ENCODE measurements at places on chromosomes 1 and 21. TPM values are rescaled to one million over a fixed set of nuclear protein-coding genes. Genes with fewer than 3 reads are reported as not detected.

Gene SYT6
- not detected for total RNA-seq

Gene SH3BP5L
- total RNA-seq, result 15.1 TPM

Gene SH2D1B
- total RNA-seq, result 0.13 TPM

Gene KMO
- total RNA-seq, result 0.39 TPM

Gene GBP2
- 24.0 TPM for total RNA-seq

Gene OPRD1
- not detected for total RNA-seq

GRCh38 chr1:214362188-214362882 lies 81.4 kb downstream of the SMYD2 start:
- DNase-seq, result peak; percentile 50

DNA sequence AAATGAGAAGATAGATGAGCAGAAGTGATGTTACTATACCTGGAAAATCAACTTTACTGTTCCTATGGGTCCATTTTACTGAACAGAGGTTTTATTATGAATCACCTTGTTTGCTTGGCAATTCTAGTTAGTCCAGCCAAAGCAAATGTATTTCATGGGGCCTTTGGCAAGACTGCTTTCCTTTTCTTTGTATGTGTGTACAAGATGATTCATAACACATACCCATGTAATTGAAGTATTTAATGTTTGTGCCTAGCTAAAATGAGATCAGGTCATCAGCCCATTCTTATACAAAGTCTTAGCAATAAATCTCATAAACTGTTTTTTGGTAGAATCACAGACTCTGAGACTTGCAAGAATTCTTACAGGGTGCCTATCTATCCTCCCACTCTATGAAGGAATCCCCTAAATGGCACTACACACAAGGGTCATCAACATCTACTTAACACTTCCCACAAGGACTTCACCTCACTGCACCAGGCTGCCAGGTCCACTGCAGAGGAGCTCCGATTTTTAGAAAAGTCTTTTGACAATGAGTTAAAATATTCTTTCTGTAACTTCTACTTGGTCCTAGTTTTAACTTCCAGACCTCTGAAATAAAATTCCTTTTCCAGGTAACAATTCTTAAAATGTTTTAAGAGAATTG lies 58.5 kb downstream of the LPAR3 start:
- no peak for DNase-seq

DNA sequence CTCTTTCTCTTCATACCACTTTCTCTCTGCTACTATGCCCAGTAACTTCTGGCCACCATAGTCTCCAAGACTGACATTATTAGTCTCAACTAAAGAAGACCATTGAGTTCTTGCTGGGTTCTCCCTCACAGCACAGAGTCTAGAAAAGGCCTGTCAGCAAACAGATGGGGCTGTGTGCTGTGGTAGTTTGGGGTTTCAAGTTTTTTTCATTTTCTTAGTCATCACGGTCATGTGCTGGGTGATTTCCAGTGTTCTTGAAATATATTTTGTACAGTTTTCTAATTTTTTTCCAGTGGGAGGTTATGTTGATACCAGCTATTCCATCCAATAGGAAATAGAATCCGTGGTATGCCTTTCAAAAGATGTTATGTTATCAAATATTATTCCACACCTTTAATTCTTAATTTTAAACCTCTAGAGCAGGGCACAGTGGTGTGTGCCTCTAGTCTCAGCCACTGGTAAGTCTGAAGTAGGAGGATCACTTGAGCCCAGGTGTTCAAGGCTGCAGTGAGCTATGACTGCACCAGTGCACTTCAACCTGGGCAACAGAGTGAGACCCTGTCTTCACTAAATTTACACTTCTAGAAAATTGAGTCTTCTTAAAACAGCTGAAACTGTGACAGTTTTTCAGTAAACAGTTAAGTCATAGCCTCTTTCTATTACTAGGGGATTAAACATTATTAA lies 8.3 kb downstream of the CFHR2 start:
- DNase-seq, result no peak

GRCh38 chr1:95679262-95679661 lies 445.3 kb downstream of the RWDD3 start:
- no peak for DNase-seq

DNA sequence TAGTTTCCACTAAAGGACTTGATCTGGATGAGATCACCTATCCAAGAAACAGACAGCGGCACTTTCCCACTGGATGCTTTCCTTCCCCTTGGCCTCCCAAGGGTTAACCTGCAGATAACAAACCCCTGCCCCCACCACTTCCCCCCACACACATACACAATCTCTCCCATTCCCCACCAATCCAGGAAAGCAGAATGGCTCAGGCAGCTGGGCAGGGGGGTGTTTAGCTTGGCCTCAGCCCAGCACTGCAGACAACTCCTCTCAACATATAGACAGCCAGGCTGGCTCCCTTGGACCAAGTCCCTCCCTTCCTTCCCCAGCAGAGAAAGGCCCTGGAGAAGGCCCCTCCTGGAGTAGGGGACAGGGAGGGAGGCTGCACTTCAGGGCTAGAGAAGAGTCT lies 24.6 kb downstream of the PLEKHA6 start:
- DNase-seq, result no peak

GRCh38 chr1:184595596-184595995 lies 159.1 kb downstream of the EDEM3 start:
- DNase-seq, result no peak

- DNase-seq, result no peak
These were observed 697.2 kb downstream of the USP25 start for GRCh38 chr21:16426936-16427335.

DNA sequence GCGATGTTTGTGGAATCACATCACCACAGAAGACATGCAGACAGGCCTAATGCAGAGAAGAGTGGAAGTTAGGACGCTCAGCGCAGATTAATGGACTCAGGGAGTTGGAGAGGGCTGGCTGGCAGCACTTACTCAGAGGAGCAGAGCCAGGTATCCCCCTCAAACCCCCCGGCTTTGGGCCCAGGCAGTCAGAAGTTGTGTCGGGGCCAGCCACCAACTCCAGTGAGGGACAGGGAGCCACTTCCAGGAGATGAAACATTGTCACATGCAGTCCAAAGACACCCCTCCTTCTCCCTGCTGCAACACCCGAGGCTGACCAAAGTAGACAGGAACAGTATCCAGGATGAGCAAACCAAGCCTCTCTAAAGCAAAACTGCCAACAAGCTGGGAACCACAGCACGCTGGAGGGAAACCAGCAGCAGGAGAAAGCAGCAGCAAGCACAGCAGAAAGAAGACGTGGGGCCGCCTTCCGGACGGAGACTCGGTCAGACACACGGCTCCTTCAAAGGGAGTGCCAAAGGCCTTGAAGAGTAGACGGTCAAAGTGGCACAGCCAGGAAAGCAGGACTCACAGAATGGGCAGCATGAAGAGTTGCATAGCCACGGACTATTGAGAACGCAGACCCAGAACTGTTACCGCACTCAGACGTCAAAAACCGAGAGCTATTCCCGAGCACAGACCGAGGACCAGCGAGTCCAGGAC lies 149.3 kb downstream of the PCBP3 start:
- DNase-seq, result no peak

DNA sequence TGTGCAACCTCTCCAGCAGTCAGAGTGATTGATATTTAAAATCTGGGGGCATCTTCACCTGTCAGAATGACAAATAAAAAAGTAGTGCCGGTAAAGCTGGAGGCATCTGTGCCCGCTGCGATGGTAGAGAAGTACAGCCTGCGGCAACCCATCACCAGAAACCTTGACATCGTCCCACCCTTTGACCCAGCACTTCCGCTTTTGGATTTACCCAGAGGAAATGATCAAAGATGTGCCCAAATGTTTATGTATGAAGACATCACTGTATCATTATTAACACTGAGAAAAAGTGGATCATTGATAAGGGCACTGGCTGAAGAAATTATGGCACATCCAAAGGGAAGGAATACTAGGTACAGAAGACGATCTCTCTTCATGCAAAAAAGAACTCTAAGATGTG lies 96.0 kb downstream of the PGBD5 start:
- no peak for DNase-seq

DNA sequence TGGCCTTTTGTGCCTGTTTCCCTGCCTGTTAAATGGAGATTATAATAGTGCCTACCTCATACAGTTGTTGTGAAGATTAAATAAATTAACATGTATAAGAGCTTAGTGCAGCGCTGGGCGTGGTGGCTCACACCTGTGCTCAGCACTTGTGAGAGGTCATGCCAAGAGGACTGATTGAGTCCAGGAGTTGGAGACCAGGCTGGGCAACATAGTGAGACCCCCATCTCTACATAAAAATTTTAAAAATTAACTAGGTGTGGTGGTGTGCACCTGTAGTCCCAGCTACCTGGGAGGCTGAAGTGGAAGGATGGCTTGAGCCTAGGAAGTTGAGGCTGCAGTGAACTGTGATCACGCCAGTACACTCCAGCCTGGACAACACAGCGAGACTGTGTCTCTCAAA lies 12.1 kb downstream of the CAMK2N1 start:
- no peak for DNase-seq

DNA sequence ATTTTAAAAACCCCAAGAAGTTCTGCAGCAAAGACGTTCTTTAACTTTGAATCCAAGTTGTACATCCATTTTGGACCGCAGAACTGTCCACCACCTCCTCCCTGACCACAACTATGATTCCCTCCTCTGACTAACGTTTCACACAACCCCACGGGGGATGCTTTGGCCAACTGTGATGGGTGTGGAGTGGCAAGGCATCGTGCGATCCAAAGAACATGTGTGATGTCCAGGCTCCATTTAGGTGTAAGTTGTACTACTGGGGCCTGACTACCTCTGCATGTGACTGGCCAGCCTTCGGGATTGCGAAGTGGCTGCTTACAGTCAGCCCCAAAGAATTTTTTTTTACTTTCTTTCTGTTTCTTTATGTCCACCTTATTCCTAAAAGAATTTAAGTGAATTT lies 6.7 kb downstream of the KCNJ15 start:
- no peak for DNase-seq

Data from left cardiac atrium (tissue), 4 donors.